SK-N-SH (cell line): ENCODE measurements at places on chromosomes 1 and 21.

- H3K27ac ChIP-seq: no peak overlapping the region
- H3K27me3 ChIP-seq: no peaks in the 10 kb centered on the region; the same call in 1 of the 2 replicates
- no peak overlapping the region for H3K4me3 ChIP-seq
- H3K36me3 ChIP-seq: no peaks in the 10 kb centered on the region
- DNase-seq: no peak
Observed at GRCh38 chr1:158679289-158679688, 7.2 kb downstream of the SPTA1 start.

GRCh38 chr1:16247441-16247840, 10.5 kb upstream of the CPLANE2 start:
- H3K27me3 ChIP-seq: no peaks in the 10 kb centered on the region
- peaks cover 7% of the 10 kb centered on the region for H3K36me3 ChIP-seq
- peaks cover 53% of the 10 kb centered on the region for H3K4me1 ChIP-seq
- no peak overlapping the region for H3K4me3 ChIP-seq
- H3K27ac ChIP-seq: peak overlapping the region; percentile 70; the same call in 1 of the 2 replicates

DNA sequence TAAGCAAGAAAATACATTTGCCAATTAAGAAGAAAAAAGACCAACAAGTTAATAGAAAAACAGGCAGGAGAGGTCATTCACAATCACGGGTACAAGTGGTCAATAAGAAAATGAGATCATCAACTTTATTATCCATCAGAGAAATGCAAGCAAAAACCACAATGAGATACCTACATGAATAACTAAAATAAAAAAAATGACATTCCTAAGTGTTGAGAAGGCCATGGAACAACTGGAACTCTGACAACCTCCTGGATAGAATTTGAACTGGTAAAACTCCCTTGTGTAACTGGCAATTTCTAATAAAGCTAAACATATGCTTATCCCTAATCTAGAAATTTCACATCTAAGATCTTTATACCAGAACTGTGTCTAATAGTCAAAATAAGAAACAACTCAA, 135.4 kb upstream of the BACE2 start:
- DNase-seq: no peak
- H3K4me1 ChIP-seq: no peaks in the 10 kb centered on the region
- H3K36me3 ChIP-seq: no peaks in the 10 kb centered on the region
- no peak overlapping the region for H3K4me3 ChIP-seq
- no peak overlapping the region for H3K27ac ChIP-seq

GRCh38 chr1:98926597-98926996, 78.1 kb downstream of the PLPPR5 start:
- peaks cover 4% of the 10 kb centered on the region for H3K4me1 ChIP-seq
- H3K36me3 ChIP-seq: no peaks in the 10 kb centered on the region
- DNase-seq: no peak
- H3K27me3 ChIP-seq: no peaks in the 10 kb centered on the region
- peak overlapping the region; percentile 94 for H3K27ac ChIP-seq
- no peak overlapping the region for H3K4me3 ChIP-seq

DNA sequence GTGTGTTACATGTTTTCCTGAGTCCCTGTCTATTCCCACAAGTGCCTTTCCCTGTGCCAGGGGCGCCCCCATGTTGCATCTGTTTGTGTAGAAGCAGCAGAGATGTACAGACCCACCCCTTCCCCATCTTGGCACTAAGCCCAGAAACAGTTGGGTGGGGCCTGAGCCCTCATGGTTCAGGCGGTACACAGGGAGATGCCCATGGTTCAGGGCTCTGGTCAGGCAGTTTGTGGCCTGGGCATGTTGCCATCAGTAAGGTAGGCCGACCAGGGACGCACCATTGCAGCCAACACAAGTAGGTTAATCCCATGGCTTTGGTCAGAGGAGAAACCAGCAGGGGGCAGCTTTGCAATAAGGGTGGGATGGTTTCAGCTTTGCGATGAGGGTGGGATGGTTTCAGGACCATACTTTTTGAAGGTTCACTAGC, 914 bp upstream of the ADGRB2 start:
- no peaks in the 10 kb centered on the region for H3K36me3 ChIP-seq
- no peaks in the 10 kb centered on the region for H3K27me3 ChIP-seq
- H3K4me1 ChIP-seq: peaks cover 22% of the 10 kb centered on the region
- no peak overlapping the region for H3K4me3 ChIP-seq

DNA sequence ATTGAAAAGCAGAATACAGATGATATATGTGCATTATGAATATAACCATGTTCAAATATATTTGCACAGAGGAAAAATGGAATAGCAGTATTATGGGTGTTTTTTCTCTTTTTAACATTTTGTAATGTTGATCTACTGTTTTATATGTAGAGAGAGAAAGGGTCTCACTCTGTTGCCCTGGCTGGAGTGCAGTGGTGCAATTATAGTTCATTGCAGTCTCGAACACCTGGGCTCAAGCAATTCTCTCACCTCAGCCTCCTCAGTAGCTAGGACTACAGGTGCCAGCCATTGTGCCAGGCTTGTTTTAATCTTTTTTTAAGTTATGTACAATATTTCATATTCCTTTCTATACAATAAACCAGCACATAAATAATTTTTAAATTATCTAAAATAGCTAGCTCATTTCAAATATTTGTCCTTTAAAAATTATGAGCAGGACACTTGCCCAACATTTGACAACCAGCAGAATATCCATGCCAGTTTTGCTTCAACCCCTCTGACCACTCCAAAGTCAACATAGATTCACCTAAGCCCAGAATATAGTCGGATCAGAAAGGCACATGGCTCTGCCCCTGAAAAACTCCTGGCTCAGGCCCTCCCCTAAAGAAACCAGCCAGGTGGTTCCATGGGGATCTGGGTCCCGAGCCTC, 29.8 kb downstream of the ZNF281 start:
- no peak for DNase-seq
- no peaks in the 10 kb centered on the region for H3K36me3 ChIP-seq
- no peak overlapping the region for H3K4me3 ChIP-seq
- no peaks in the 10 kb centered on the region for H3K27me3 ChIP-seq
- no peaks in the 10 kb centered on the region for H3K4me1 ChIP-seq

GRCh38 chr1:232634096-232634495, 4.2 kb upstream of the SIPA1L2 start:
- no peak overlapping the region for H3K4me3 ChIP-seq
- H3K4me1 ChIP-seq: peaks cover 6% of the 10 kb centered on the region
- no peak overlapping the region for H3K27ac ChIP-seq

DNA sequence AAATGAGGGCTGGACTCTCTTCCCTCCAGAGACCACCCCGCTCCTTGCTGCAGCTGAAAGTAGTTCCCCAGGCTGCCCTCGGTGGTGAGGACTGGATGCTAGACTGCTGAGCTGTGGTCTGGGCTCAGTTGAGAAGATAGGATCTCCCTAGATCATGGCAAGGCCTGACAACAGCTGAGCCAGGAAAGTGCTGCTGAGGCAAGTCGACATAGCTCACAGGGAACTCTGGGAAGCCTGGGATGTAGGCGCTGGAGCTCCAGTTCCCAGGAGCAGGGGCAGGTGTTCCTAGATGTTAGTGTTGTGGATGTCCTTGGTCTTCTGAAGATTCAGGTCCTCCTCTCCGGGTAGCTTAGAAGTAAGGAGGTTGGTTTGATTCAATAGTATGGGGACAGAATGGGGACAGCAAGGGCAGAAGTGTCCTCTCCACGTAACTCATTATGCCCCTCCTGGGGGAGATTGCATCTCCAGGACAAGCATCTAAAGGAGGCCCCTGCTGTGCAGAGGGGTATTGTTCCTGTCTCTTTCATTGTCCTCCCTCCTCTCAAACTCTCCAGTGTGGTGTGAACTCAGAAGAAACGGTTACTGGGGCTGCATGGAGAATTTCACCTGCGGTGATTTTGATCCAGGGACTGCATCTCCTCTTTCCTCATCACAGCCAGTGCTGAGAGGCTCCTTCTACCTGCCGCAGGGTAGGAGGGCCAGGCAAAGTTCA, 3.7 kb downstream of the CYB561D1 start:
- no peak overlapping the region; the same call in 1 of the 2 replicates for H3K27ac ChIP-seq
- DNase-seq: no peak
- H3K4me1 ChIP-seq: no peaks in the 10 kb centered on the region; the same call in 1 of the 2 replicates
- H3K27me3 ChIP-seq: no peaks in the 10 kb centered on the region

DNA sequence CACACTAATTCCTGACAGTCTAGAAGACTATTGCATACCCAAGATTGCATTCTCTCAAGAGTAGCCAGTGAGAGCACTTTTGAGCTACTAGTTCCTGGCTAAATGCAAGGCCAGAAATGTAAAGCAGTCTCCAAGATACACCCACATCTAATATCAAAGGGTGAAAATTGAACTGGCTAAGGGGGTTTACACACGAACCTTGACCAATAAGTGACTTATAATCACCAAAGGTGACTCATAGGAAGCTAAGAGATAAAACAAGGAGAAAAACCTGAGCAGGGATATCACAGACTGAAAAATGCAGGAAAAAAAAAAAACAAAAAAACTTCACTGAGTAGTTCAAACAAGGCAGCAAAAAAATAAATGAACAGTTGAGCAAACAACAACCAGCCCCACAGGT, 172.2 kb upstream of the RRP15 start:
- H3K36me3 ChIP-seq: no peaks in the 10 kb centered on the region
- H3K27ac ChIP-seq: no peak overlapping the region
- H3K27me3 ChIP-seq: no peaks in the 10 kb centered on the region

- no peak overlapping the region for H3K27ac ChIP-seq
- no peaks in the 10 kb centered on the region for H3K4me1 ChIP-seq
- no peak for DNase-seq
Observed at GRCh38 chr1:45470306-45470798, 20.6 kb downstream of the TESK2 start.

DNA sequence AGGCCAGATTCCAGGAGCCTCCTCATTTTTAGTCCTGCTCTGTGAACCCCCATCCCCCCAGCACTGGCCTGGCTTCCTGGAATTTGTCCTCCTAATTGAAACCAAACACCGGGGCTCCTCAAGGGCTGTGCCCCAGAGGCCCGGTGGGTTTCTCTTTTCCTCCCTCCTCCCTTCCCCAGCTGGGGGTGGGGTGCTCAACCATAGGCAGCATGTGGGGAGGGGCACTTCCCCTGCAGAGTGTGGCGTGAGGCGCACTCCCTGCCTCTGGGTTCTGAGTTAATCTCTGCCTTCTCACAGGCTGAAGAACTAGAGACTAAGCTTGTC, 67.5 kb upstream of the ACOT11 start:
- no peaks in the 10 kb centered on the region for H3K36me3 ChIP-seq
- H3K4me3 ChIP-seq: no peak overlapping the region
- no peaks in the 10 kb centered on the region for H3K4me1 ChIP-seq
- H3K27me3 ChIP-seq: no peaks in the 10 kb centered on the region

DNA sequence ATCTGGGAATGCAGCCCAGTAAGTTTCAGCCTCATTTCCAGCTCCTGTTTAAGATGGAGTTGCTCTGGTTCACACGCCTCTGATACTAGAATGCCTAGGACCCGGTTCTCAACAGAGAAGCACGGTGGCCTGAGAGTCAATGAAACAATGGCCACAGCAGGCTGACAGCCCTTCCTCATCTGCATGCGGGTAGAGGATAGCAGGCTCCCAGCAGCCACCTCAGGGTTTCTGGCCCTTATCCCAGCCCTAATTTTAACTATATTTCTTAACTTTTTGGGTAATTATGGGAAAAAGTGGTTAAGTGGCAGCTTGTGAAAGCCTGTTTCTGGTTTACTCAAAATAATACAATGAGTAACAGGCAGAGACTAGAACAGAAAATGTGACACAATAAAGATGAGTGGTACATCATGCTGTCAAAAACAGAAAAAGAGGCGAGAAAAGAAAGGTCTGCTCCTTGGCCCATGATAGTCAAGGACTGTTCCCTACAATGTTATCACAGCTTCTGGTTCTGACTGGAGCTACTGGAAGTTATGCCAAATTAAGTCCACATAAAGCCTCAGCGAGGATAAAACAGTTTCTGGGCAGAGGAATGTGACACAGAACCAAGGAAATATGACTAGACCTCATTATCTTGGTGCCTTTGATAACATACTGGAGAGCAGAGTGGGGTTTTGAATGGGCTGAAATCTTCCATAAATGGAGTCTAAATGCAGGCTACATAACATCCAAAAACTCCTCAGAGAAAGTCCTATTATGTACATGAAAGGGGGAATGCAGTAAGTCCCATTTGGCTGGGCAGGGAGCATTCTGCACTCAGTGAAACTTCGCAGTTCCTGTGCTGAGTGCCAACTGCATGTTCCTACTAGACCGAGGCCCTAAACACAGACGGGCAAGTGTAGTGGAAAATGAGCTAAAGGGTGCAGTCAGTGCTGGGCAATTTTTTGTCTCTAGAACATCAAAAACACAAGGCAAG, 92.1 kb downstream of the NIBAN1 start:
- no peaks in the 10 kb centered on the region for H3K27me3 ChIP-seq
- DNase-seq: no peak
- H3K27ac ChIP-seq: no peak overlapping the region
- peaks cover 6% of the 10 kb centered on the region for H3K36me3 ChIP-seq
- H3K4me3 ChIP-seq: no peak overlapping the region
